ENCODE measurements at places on chromosomes 1 and 21. TPM values are rescaled to one million over a fixed set of nuclear protein-coding genes. Genes with fewer than 3 reads are reported as not detected.

GRCh38 chr1:1117469-1117831, 1.6 kb upstream of the C1orf159 start:
- DNase-seq, result no peak

Gene TEX38
- not detected for total RNA-seq

Gene MYOG
- 5.7 TPM for total RNA-seq

GRCh38 chr1:97042551-97042950, 321.0 kb downstream of the PTBP2 start:
- peak; percentile 64 for DNase-seq

DNA sequence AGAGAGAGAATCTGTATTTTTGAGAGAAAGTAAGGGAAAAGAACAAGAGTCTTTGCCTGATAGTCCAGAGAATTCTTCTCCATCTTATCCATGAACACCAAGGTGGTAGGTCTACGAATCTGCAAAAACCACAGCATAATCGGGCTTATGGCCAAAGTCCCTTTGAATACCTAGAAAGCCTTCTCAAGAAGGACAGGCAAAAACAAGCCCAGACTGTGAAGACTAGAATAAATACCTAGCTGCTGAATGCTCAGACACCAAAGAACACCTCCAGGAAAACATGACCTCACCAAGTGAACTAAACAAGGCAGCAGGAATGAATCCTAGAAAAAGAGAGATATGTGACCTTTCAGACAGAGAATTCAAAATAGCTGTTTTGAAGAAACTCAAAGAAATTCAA, 79.2 kb downstream of the HFM1 start:
- DNase-seq, result no peak
